ENCODE measurements at places on chromosomes 16 and 17.

GRCh38 chr16:67562526-67562917, at the start of gene CTCF:
TSS of gene CTCF (plus strand) at chr16:67562526. CDS start at chr16:67610833, 48,307 bp downstream.
- DNase-seq: peak; percentile 85

DNA sequence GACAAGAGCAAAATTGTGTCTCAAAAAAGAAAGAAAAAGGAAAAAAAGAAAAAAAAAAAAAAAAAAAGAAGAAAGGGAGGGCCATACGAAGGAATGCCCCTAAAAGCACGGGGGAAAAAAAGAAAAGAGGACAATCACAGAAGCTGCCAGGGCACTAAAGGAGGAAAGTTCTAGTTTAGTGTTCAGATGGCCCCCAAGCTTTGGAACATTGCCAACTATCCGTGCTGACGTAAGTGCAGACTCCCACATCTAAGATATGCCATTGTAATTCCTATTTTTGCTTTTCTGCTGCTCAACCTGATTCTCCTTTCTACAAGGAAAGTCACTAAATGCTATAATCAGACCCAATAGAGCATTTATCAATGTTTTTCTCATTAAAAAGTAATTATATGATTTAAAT, 842.1 kb downstream of the KCNJ2 start:
- no peak for DNase-seq

DNA sequence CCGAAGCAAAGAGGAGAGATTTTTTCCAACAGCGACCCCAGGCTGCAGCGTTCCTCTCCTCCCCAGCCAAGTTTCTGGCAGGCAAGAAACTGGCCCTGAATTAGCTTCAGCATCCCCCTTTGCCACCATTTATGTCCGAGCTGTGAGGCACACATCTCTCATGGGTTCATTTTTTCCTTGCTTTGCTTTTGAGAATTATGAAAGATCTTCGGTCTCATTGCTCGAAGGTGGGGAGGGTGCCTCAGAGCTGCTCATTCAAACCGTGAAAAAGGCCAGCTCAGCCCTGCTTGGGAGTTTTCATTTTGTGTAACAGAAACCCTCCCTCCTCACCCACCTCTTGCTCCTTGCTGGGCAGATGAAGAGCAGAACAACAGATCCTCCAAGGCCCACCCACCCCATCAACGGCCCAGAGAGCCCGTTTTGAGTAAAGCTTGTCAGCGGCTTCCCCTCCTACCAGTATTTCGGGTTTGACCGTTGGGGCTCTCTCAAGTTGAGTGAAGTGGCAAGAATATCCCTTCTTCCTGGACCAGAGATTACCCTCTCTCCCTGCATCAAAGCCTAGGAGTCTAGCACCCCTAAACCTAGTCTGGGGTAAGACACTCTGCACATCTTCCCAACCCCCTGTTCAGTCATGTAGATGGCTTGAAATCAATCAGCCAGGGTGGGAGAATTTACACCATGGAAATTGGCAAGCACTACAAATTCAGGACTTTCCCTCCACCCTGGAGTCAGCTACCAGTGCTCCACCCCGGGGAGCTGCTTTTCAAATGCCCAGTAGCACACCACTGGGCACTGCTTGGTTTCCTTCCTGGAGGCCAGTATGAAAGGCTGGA, 1.8 kb downstream of the CCR7 start:
- no peak for DNase-seq

GRCh38 chr17:73072219-73072962, 20.1 kb downstream of the SLC39A11 start:
- no peak for DNase-seq

Data from SW480 (cell line).